ENCODE measurements at places on chromosomes 3 and 15.

GRCh38 chr3:53243165-53243564 is 12.7 kb downstream of the TKT start:
- no peak for DNase-seq

GRCh38 chr3:189076449-189076848 is 95.3 kb upstream of the TPRG1 start:
- no peak for DNase-seq

DNA sequence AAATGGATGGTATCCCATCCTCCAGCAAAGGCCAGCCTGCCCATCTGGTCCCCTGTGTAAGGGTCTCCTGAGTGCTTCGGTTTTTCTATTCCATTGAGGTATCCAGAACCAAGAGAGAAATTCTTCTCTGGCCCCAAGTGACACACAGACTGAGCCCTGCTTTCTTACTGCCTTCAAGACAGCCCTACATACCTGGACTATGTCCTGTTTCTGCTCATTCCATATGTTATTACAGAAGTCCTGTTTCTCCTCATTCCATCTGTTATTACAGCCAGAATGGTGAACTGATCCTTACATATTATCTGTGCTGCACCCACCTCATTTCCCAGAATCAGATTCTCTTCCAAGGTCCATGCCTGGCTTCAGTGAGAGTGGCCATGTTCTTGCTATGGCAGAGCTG is 115.2 kb downstream of the DCLK3 start:
- DNase-seq, result no peak

DNA sequence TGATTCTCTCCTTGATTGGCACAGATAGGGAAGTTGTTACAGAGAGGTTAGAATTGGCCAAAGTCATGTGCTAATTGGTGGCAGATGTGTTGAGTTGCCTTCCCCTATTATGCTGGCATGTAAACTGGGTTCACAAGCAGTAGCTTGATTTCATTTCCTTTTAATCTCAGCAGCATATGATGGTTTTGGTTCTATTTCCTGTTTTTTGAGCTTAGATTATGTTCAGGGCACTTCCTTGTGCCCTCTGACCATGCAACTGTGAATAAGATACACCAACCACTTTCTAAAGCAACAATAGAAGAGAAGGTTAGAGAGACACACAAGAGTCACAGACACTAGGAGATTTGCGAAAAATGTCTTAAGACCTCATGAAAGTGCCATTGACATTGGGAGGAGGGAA is 16.5 kb downstream of the HPS3 start:
- DNase-seq, result no peak

- DNase-seq, result no peak
Measured at GRCh38 chr15:38208206-38208605, 44.4 kb upstream of the SPRED1 start.

DNA sequence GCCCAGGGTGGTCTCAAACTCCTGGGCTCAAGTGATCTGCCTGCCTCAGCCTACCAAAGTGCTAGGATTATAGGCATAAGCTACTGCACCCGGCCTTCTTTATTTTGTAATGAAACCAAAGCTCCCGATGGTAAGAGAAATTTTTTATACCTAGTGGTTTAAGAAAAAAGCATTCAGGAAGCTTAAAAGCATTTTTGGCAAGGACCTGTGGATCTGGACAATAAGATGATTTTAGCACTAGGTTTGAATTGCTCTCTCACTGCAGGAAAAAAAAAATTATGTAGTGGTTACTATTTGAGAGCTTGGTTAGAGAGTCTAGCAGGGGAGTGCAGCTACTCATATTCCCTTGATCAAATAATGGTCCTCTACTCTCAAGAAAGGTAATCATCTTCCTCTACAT is 64.9 kb upstream of the PIK3R4 start:
- DNase-seq, result no peak

GRCh38 chr3:183375787-183376186 is 52.6 kb downstream of the MCF2L2 start:
- DNase-seq, result no peak

DNA sequence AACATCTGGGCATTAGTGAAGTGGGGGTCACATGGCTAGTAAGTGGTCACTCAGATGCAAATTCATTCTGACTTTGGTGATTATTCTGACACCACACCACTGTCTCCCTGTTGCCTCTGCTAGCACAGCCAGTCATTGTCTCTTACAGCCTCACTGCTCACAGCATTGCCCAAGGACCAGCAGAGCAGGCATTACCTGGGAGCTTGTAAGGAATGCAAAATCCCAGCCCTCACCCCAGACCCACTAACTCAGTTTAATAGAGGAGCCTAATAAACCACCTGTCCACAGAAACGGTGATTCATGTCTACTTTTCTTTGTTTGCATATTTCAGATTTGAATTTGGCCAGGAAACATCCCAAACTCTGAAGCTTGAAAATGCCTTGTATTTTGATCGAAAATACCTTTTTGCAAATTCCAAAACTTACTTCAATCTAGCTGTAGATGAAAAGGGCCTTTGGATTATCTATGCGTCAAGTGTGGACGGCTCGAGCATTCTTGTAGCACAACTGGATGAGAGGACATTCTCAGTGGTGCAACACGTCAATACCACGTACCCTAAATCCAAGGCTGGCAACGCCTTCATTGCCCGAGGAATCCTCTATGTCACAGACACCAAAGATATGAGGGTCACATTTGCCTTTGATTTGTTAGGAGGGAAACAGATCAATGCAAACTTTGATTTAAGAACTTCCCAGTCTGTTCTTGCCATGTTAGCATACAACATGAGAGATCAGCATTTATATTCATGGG is 62.7 kb downstream of the GLDN start:
- DNase-seq, result no peak

GRCh38 chr3:141275511-141275910 is 43.9 kb downstream of the PXYLP1 start:
- no peak for DNase-seq

DNA sequence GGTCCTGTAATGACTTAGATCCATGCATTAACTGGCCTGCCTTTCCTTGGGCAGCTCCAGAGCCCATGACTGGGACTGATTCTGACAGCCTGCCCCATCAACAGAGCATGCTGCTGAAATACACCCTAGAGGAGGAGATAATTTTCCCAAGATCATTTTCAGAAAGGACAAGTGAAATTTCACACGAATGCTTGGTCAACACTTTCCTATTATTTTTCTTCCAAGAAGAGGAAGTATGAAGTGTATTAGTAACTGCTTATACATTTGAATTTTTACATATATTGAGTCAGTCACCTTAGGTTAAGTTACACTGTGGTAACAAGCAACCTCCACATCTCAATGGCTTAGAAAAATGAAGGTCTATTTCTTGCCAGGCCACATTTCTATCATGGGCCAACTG is 9.7 kb upstream of the NMNAT3 start:
- DNase-seq, result no peak

- no peak for DNase-seq
Measured at GRCh38 chr15:101427606-101428487, 61.7 kb downstream of the PCSK6 start.

DNA sequence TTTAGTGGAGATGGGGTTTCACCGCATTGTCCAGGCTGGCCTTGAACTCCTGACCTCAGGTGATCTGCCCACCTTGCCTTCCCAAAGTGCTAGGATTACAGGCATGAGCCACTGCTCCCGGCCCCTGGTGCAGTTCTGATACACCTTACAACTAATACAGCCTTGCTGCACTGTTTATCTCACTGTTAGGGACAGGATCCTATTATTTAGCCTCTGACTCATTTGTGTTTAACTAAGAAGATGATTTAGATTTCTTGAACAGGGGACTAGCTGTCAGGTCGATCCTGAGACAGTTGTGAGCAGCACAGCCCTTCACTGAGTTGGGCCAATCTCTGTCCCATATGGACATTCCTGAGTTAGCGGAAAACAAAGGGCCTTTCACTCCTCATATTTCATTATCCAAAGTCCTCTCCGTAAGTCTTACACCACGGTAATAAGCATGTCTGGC is 19.2 kb downstream of the GYG1 start:
- no peak for DNase-seq

DNA sequence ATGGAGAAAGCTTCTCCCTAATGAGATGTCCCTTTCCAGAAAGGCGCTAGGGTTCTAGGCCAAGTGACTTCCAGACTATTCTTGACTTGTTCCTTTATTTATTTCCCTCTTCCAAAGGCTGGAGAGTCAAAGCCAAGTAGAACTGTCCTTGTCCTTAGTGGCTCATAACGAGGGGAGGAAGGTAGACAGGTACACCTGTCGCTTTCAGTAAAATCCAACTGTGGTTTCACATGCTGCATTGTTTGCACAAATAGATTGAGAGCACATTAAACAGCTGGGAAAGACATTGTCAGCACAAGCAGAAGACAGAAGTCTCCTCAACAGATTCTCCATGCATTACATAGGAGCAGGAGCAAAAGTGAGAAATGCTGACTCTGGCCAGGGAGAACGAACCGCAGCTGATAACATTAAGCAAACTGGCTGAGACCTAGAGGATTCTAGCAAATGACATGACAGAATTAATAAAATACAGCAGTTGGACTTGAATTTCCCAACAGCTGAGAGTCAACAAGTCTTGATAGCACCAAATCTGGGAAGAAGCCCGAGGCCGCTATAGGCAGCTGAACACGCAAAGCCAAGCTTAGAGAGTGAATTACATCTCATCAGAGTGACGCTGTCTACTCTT is 227.7 kb downstream of the TLE3 start:
- DNase-seq, result no peak

DNA sequence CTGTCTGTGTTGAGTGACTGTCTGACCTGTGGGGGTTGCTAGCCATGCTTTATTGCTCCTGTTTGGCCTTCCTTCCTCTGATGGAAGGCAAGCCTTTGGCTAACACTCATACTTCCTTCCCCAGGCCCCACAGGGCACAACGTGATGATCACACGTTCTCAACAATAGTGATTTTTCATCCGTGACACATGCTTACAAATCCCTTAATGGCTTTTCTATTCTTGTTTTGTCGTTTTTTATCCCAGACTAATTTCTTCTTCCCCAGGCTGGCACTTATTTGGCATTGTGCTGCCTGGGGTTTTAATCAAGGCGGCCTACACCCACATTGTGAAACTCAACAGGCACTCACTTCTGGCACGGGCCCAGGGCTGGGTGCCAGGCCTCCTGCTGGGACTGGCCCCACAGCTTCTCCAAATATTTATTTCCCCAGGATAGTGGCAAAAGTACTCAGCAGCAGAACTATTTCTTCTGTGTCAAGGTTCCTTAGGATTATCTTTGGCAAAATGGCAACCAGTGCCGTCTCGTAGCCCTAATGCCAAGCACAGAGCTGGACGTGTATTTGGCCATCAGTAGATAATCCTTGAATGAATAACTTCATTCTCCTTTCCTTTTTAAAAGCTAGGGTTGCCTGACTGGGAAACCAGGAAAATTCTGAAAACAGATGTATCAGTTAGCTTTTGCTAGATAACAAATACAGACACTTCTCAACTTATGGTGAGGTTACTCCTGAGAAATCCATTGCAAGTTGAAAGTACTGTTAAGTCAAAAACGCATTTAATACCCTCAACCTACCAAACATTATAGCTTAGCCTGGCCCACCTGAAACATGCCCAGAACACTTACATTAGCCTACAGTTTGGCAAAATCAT is 30.6 kb downstream of the CMTM7 start:
- DNase-seq, result no peak

Data from stimulated activated CD8-positive, alpha-beta memory T cell treated with anti-CD3 and anti-CD28 coated beads, Interleukin-7, amount 100 ng/mL, for 48 hours (primary cell).